ENCODE measurements at places on chromosomes 3 and 15.

- no peak for DNase-seq
Measured at GRCh38 chr3:24012589-24013269, 67.6 kb downstream of the NR1D2 start.

DNA sequence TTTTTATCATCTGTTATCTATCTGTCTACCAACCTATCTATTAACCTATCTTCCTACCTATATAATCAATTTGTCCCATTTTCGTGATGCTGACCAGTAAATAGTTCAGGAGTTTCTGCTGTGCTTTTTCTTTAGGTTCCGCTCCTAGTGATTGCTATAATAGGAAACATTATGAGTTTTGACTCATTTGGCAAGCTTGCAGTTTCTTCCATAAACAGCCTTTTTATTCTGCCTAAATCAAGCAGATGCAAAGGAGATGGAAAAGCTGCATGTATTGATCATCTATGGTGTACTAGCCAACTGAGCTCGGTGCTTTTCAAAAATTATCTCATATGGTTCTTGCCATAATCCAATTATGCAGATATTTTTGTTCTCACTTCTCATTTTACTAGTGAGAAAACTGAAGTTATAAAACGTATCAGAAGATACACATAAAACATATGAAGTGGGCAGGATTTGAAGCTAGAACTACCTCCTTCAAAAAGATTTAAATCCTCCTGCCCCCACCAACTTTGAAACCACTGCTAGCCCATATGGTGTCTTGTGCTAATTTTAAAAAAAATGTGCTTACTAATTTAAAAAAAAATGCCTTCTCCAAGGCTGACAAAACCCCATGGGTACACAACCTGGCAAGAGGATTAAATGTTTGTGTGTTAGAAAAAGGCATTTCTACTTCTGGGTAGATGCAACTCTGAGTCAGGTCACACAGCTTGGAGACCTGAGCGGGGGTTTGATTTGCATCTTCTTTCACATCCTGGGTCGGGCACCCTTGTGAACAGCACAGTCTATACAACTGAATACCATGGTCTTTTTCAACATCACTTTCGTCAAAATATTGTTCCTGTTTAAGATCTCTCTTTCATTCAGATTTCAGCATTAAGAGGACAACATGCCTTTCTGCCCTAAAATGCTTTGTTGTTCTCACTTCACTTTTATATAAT lies 267.0 kb downstream of the CHL1 start:
- no peak for DNase-seq

DNA sequence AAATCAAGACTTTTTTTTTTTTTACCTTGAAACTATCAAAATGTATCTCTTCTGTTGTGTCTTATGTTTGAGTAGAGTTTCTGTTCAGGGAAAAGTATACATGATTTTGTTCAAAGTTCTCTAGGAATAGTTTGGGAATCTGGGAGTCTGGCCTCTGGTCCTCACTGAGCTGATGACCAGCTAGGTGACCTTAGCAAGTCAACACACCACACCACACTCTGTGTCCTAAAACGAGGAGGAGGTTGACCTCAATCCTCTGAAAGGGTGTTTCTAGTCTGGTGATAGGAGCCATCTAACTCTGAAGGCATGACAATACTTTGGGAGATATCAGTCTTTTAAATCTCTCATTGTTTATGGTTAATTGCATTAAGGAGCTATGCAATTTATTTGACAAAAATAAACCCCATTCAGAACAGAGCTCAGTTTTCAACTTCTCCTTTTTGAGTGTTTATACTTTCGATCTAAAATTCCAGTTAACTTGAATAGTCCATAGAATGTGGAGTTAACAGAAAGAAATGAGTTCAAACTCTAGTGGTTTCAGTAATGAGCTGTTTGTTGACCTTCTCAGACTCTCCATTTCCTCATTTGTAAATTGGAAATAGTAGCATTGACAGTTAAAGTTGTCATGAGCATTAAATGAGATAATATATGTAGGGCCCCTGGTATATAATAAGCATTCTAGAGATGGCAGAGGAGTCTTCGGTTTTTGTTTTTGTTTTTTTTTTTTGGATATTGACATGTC lies 112.2 kb upstream of the LRRN1 start:
- no peak for DNase-seq

- peak; percentile 58 for DNase-seq
Measured at GRCh38 chr3:100103558-100104441, 10.5 kb downstream of the FILIP1L start.

DNA sequence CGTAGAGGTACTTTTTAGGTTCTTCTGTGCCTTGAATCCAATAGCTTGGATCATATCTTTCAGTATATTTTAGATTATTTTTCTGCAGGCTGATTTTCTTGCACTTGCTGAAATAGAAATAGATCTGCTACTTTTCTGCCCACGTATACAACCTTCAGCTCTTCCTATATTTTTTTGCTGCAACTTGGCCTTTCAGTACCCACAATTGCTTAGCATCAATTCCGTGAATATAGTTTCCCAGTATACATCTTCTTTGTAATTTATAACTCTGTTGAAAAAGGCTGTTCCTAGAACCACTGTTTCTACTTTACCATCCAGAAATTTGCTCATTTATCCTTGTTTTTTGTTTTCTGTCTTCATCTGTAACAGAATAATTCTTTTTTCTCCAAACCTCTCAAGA lies 36.2 kb downstream of the GTF2E1 start:
- no peak for DNase-seq

DNA sequence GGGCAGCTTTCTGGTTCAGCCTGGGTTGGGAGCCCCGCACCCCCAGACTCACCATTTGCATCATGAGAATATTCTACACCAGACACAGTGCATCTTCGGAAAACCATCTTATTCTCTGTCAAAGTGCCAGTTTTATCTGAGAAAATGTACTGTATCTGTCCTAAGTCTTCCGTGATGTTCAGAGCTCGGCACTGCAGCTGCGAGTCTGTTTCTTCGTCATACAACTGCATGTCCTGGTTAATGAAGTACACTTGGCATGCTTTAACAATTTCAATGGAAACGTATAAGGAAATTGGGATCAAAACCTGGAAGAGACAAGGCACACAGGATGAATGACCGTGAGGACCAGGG lies 141.5 kb downstream of the ATP10A start:
- no peak for DNase-seq

- no peak for DNase-seq
Measured at GRCh38 chr3:120839120-120839519, 68.9 kb upstream of the STXBP5L start.

DNA sequence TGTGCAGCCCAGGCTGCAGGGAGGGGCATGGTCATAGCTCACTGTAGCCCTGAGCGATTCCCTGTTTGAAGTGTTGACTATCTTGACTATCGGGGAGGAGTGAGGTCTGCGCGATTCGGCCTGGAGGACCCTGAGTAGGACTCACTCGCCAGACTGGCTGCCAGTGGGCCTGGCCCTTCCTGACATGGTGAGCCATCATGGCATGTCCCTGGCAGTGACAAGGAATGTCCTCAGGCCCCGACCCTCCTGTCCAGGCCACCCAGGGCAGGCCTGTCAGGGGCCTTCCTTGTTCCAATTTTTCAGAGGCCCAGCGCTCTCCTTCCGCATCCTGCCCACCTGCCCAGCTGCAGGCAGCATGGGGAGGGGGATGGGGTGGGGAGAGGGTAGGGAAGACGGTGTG lies 5.2 kb upstream of the OCA2 start:
- DNase-seq = no peak

DNA sequence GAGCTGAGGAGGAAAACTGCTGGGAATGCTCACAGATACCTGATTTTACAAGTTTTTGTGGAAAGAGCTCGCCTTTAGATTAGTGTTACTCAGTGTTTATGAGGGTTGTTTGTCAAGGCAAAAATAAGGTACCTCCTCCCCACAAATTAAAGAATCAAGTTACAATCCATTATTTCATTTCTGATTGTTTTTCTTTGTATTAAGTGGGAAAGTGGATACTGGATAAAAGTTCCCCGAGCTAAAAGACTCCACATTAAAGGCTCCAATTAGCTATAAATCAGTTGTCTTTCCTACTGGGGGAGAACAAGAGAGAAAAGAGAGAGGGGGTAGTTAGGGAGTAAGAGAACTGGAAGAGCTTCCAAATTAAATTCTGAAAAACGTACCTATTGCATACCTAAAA lies 1.9 kb downstream of the ALDH1A2 start:
- no peak for DNase-seq

- DNase-seq = no peak
Measured at GRCh38 chr15:85584872-85585271, 204.5 kb downstream of the AKAP13 start.

All from MG63 (cell line).